ENCODE measurements at places on chromosomes 3 and 15.

DNA sequence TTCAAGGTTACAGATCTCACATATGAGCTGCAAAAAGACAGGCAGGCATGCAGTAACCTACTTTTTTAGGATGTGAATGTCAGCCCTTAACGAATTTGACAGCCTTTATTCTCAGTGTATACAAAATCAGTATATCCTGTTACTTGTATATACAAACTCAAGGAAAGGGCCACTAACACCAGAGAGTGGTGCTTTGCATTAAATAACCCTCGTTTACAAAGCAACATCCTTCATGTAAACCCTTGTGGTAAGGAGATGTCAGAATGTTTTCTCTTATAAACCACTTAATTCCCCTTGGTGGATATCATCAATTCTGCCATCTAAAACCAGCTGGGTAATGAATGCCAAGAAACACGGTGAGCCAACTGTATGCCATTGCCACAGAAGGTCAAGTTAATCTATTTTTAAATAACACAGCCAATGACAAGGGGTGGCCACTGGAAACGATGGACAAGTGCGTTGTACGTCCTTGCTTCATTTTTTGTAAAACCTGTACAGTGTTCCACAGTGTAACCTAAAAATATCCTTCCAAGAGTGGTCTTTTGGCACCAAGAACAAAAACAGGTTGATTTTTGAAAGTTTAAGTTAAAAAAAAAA lies 7.5 kb downstream of the MAGI1 start:
- DNase-seq, result no peak

DNA sequence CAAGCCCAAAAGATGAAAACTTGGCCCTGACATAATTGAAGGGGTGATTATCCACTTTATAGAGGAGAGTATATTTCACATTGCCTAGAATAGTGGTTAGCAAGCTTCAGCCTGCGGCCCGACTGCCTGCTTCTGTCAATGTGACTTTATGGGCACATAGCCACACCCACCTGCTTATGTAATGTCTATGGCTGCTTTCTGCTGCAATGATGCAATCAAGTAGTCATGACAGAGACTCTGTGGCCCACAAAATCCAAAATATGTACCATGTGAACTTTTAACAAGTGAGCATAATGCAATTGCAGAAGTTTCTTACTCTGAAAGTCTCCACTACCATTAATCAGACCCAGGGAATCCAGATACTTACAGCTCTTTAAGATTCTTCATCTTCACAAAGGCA lies 103.1 kb downstream of the LRIG1 start:
- DNase-seq, result no peak

- DNase-seq, result no peak
Observed at GRCh38 chr3:48501196-48501595, 2.8 kb downstream of the SHISA5 start.

GRCh38 chr3:61876797-61877196 lies 315.4 kb downstream of the PTPRG start:
- DNase-seq, result no peak

DNA sequence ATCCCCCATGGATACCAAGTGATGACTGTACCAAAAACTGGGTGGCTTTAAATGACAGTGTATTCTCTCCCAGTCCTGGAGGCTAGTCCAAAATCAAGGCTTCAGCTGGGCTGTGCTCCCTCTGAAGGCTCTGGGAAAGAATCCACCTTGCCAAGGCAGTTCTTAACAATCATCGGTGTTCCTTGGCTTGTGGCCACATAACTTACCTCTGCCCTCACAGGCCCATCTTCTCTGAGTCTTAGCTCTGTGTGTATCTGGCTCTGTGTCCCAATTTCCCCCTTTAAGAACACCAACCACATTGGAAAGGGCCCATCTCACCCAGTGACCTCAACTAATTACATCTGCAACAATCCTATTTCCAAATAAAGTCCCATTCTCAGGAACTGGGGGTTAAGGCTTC lies 503.0 kb upstream of the PROK2 start:
- DNase-seq, result no peak

DNA sequence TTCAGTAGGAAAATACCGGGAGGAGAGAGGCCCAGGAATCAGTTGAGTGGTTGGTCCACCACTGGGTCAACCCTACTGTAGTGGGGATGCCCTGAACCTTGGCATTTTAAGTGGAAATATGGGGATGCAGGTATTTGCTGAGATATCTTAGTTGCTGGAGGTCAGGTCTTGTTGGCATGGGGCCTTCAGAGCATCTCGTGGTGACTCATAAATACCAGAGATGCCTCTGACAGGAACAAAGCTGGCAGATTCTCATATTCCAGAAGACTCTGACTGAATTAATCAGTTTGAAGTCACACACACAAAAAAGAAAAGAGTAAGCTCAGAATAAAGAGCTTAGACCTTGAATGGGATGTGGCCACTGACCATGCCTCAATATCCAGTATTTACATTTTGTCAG lies 91.6 kb downstream of the CACNA2D3 start:
- DNase-seq, result no peak

GRCh38 chr3:123595396-123596180 lies 10.7 kb upstream of the HACD2 start:
- no peak for DNase-seq

DNA sequence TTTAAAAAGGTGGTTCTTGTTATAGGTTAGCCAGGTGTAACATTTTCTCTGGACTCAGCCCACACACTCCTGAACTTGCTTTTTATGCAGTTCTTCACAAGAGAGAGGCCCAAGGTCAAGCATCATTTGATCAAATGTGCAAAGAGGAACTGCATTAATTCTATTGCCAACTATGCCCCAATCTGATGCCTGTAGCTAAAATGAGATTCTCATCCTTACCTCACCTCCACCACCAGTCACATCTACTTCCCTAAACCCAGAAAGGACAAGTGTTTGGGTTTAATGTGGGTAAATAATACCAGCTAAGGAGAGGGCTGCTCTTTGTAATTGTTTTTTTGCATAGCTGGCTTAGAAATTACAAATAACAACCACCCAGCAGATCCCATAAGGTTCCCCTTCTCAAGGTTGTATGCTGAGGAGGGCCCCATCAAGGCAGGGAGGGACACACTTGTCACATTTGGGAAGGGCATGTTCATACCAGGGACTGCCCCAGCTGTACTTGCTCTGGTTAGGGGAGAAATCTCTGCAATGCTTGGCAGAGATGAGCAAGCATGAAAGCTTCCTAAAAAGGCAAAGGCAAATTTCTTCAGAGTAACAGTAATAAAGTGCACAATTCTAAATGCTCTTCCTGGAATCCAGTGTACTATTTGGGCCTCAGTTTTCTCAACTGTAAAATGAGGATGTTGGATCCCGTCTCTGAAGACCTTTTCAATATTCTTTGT lies 76.2 kb downstream of the TGFBR2 start:
- DNase-seq, result no peak

GRCh38 chr3:39114456-39114855 lies 7.0 kb downstream of the TTC21A start:
- DNase-seq, result no peak

DNA sequence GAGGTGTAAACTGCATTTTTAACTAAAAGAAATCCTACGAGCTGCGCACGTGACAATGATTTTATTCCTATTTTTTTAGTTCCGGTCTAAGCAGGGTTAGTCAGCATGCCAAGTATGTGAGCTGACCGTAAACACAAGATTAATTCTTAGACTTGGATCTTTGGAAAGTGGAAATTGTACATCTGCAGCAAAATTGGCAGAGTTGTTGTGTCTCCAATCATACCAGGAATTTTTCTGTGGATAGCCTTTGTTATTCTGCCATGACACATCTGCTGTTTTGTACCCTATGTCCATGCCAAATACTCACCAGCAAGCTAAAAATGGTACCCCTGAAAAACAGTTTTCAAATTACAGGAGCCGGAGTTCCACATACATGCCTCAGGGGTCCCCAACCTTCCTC lies 562.5 kb downstream of the UNC13C start:
- DNase-seq, result no peak

GRCh38 chr3:110193074-110193473 lies 855.7 kb upstream of the DPPA4 start:
- no peak for DNase-seq

Data from NCI-H1417 (cell line).